ENCODE measurements at places on chromosomes 1 and 21. TPM values are rescaled to one million over a fixed set of nuclear protein-coding genes. Genes with fewer than 3 reads are reported as not detected.

DNA sequence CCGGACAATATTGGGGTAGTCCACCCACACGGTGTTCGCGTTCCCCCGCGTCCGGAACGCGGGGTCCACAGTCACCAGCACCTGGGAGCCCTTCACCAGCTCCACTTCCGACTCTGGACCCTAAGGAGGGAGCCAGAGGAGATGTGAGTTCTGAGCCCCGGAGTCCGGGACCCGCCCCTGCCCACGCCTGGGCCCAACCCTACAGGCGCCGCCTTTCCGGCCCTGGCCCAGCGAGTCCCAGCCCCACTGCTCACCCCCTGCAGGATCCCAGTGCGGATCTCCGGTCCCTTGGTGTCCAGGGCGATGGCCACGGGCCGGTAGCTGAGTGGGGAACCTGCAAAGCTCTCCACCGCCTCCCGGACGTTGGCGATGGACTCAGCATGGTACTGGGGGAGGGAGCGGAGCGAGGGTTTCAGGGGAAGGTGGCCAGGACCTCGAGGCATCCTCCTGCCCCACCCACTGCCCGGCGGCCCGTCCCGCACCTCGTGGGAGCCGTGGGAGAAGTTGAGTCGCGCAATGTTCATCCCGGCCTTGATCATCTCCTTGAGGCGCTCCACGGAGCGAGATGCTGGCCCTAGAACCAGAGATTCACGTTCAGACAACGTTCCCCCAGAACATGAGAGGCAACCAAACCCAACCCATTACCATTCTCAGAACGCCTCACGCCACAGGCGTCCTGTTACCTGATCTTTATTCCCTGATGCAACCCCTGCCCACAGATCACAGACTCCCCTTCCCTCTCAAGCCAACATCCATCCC, 5.9 kb downstream of the PKLR start:
- no peak overlapping the region for H3K4me3 ChIP-seq
- H3K27ac ChIP-seq = no peak overlapping the region
- H3K36me3 ChIP-seq = no peaks in the 10 kb centered on the region
- no peak for DNase-seq

GRCh38 chr1:238752327-238752726, 634.0 kb upstream of the CHRM3 start:
- no peaks in the 10 kb centered on the region for H3K27me3 ChIP-seq
- H3K36me3 ChIP-seq = no peaks in the 10 kb centered on the region
- H3K4me1 ChIP-seq = no peaks in the 10 kb centered on the region
- no peak overlapping the region for H3K27ac ChIP-seq
- no peak for DNase-seq

DNA sequence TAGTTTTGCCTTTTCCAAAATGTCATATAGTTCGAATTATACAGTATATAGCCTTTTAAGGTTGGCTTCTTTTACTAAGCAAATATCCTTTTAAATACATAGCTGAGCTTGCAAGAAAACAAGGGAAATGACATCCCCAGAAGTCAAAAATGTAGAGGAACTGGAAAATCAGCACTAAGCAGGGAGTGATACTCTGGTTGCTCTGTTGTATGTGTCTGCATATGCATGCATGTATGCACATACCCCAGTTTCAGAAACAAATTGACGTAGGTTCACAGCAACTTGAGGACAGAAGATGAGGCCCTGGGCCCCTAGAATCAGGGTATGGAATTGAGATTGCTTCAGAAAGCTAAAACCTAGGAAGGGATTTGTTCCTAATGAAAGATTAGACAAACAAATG, 75.1 kb upstream of the GNG4 start:
- no peak overlapping the region for H3K27ac ChIP-seq
- H3K4me3 ChIP-seq = no peak overlapping the region
- DNase-seq = no peak
- no peaks in the 10 kb centered on the region for H3K4me1 ChIP-seq
- peaks cover 32% of the 10 kb centered on the region for H3K36me3 ChIP-seq
- no peaks in the 10 kb centered on the region for H3K27me3 ChIP-seq

- no peak overlapping the region for H3K4me3 ChIP-seq
- no peaks in the 10 kb centered on the region for H3K27me3 ChIP-seq
- DNase-seq = no peak
- peaks cover 32% of the 10 kb centered on the region for H3K4me1 ChIP-seq
- H3K36me3 ChIP-seq = no peaks in the 10 kb centered on the region
- H3K27ac ChIP-seq = no peak overlapping the region
These were observed 2.6 kb downstream of the PFDN2 start for GRCh38 chr1:161115132-161115711.

RHOU gene
- 18.5 TPM for total RNA-seq

VASH2 gene
- 0.24 TPM for total RNA-seq

Data from thyroid gland (tissue), 4 donors.